Brain (organoid and tissue), 16 donors: ENCODE measurements at places on chromosomes 4 and X.

DNA sequence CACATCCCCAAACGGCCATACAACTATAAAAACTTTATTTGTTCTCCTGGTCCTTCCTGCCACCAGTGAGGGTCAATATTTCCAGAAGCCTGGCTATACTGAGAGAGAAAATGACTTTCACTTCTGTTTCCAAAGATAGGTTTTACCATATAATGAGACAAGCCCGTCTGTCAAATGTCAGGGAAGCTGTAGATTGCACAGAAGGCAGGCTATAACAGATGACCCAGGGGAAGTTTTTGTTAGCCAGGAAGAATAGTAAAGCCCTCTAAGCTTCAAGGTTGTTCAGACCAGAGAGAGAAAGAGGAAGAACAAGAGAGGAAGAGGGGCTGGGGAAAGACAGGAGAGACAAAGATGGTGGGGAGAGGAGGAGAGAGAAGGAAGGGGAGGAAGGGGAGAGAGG lies 217.5 kb downstream of the GBA3 start:
- no peak for DNase-seq

DNA sequence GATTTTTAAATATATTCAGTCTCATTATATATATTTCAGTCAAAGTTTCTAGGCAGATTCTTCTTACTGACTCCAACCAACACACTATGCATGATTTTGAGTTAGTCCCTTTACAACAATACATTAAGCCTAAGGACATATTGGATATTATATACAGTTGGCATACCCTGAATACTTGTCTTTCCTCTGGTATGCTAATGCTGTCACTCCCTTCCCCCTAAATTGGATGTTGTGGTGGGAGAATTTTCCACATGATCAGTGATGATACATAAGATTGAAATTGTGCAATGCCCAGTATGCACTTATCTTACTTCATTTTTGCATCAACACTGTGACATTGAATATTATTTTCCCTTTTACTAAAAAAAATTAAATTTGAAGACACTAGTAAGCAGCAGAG lies 935.2 kb downstream of the PCDH7 start:
- no peak for DNase-seq

DNA sequence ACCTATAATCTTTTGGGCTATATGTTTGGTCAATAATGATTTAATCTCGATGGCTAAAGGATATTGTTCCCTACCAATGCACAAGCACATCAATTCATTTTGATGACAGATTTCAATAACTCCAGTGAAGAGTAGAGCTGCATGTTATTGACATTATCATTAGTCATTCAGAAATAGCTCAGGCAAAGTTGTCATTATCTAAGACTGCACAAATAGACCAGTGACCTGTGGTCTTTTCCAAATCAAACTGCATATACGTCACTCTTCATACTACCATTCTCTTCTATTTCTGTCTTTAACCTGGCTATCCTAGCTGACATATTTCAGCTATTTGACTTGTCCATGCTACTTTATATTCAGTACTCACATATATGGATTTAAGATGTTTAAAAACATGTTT lies 1050.8 kb downstream of the C4orf33 start:
- no peak for DNase-seq

- no peak for DNase-seq
These were observed 98.6 kb upstream of the LANCL3 start for GRCh38 chrX:37472836-37473235.

DNA sequence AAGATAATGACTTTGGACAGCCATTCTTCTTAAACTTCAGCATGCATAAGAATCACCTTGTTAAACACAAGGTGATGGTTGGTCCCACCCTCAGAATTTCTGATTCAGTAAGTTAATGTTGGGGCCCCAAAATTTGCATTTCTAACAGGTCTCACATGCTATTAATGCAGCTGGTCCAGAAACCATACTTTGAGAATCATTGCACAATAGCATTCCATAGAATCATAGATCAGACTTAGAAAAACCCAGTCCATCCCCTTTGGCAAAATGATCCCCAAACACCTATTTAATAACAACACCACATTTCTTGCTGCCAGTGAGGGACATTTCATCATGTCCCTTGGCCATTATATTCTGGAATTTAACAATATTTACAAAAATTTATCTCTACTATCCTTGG lies 6.2 kb upstream of the MGAT4D start:
- no peak for DNase-seq

GRCh38 chr4:42519803-42520417 lies 122.6 kb downstream of the SHISA3 start:
- DNase-seq, result peak; percentile 89

DNA sequence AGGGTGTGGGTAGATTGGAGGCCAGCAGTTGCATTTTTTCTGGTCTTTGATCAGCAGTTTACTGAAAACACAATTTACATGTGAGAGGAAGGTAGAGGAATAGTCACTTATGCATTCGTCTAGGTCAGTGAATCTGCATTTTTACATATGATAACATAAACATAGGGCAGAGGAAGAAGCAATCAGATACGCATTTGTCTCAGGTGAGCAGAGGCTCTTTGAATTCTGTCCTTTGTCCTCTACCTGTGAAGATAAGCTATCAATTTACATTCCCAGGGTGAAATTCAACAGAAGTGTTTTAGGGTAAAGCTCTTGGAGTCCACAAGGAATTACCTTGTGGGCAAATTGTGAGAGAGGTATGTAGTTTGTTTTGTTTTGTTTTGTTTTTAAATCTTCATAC lies 306.5 kb downstream of the MAGEB5 start:
- DNase-seq, result no peak

- DNase-seq, result no peak
These were observed 448.4 kb downstream of the RAPGEF2 start for GRCh38 chr4:159551281-159551680.

DNA sequence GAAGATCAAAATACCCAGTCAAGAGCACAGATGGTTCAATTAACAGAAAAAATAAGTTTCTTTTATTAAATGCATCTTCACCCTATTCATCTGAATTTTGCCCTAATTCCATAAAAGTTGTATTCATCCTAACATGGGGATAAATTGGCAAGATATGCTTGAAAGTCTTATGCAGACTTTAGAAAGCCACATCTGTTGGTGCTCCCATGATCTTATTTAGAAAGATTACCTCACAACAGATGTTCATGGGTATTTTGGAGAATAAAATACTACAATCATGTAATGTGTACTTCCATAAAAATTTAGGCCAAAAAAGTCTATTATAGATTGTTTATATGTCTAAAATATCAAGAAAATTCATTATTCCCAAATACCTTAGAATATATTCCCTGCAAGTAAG lies 510.3 kb downstream of the TECRL start:
- DNase-seq, result no peak

- no peak for DNase-seq
These were observed 12.8 kb upstream of the FAM200B start for GRCh38 chr4:15668566-15669435.

- DNase-seq, result no peak
These were observed 65.0 kb upstream of the DDX60 start for GRCh38 chr4:168383510-168383909.

DNA sequence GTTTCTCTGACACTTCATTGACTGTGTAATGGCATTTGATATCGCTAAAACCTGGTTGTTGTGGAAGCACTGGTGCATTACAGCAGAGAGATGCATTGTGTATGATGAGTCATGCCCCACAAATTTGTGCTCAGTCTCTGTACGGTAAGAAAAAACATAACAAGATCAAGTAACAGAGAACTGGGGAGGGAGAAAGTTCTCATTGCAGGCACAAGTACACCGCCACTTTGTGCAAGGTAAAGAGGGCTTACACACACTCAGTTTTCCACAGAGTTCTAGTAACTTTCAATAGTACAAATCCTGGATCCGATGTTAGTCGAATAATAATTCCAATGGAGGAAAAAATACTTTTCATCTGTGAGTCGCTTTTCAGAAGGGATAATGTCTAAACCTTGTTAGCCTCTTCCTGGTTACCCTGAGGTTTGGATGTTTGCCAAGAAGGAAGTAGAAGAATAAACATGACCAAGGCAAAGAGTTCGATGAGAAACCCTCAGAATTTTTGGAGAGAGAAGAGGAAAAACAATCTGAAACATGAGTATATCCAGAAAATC lies 512.5 kb upstream of the SLIT2 start:
- no peak for DNase-seq

DNA sequence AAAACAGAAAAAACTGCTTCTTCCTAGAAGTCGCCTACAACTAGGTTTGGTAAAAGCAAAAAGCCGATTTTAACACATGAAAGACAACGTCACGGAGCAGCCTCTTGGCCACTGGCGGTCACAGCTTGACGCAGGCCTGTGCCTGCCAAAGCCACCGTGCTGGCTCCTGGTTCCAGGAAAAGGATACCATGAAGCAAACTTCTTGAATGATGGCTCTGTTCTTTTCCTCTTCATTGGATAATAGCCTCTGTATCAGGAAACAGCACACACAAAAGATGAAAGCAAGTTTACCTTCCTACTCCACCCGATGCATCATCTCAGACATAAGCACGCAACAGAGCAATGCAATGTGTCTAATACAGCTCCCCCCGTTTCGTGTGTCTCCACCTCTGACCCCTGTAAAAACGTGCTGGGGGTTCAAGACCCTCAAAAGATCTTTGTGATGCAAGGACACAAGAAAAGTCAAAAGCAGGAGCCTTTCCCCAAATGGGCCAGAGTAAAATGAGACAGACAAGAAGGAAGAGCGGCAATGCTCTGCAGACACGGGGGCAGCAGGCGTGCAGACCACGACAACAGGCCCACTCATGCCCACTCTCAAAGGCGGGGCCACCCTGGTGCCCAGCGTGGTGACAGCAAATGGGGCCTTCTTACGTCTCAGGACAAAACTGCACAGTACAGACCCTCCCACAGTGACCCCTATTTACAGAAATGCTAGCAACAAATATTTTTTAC lies 19.4 kb downstream of the GAK start:
- peak; percentile 21 for DNase-seq

DNA sequence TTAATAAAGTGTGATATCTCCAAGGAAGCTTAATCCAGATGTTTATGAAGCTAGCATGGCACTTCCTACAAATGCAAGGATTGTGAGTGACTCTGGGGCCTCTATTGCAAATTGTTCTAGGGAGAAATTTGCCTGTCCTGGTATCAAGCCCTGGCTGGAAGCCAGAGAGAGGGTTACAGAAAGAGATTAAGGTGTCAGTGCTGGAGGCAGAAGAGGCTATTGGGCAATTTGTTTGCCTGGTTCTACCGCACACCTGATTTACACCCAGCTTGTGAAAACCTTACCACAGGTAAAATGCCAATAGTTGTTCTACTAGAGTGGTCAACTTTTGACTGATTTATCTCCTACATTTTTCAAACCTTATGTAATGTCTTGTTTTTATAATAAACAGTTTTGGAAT lies 186.7 kb upstream of the FAT1 start:
- no peak for DNase-seq

DNA sequence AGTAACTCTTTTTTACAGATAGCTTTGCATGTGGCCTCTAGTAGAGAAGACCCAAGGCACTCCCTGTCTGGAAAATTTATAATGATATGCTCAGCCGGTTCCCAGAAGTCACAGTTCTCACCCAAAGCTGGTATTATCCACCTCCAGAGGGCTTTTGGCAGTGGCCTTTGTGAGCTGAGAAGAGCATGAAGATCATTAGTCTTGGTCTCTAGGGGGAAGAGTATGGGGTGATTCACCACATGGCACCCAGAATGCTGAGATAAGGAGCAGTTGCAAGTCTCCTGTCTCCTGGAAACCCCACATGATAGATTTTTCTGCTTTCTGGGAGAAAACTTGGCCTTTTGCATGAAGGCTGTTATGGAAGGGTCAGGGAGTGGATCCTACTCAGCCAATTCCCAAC lies 75.4 kb upstream of the PRPS1 start:
- no peak for DNase-seq

DNA sequence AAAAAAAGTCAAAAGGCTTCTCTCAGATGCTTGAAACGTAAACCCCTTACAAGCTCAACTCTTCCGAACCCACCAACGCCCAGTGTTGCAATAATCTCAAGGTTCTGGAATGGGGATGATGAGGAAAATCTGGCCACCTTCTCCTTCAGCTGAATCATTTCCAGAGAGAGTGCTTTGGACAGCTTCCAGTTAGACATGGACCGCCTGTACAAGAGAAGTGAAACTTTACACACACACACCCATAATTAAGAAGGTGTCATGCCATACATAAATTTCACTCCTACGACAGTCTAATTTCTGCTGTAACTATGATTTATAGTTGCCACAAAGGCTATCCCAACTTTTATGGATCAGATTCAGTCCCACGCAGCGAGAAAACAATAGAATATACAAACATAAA lies 72.3 kb downstream of the PRKG2 start:
- DNase-seq, result no peak

DNA sequence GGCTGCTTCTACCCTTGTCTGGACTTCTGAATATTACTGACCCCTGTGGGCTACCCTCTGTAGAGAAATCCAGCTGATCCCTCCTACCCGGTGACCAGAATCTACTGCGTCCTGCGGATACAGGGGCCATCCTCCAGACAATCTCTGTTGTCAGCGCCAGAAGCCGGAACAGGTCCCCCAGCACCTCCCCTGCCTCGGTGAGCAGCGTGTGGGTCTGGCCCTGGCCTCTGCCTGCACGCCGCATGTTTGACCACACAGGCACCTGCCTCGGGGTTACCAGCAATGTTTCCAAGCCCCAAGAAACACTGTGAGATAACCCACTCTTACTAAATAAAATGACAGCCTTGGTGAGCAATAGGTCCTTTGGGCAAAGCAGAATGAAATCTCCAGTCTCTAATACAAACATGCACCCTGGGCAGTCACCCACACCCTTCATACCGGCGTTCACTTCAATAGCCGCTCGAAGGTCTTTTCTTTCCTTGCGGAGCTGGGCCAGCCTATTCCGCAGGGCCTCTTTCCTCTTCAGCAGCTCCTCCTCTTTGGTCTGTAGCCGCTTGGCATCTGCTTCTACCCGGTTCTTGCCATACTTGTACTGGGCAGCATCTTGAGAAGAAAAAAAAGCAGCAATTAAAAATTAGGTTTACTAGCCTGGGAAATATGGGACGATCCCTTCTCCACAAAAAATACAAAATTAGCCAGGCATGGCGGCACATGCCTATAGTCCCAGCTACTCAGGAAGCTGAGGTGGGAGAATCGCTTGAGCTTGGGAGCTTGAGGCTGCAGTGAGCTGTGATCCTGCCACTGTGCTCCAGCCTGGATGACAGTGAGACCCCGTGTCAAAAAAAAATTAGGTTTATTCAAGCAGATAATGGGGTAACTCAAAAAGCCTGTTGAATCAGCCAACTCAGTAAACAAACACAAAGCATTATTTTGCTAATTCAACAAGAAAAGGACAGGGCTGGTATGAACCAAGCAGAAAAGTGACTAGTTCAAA lies 165.1 kb downstream of the AFAP1 start:
- DNase-seq, result no peak

DNA sequence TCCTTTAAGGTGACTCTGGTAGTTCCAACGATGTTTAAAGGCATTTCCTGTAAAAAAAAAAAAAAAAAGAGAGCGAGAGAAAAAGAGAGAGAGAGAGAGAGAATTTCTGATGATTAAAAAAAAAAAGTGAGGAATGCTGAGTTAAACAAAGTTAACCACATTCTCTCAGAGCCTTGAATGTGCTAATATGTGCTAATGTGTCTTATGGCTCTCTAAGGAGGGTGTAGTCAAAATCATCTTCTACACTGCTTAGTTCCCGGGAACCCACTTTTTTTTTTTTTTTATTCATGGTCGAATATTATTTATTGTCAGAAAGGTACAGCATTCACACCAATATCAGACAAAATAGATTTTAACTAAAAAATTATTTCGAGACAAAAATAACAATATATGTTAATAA lies 111.7 kb downstream of the SNCA start:
- DNase-seq, result no peak
